ENCODE measurements at places on chromosomes 13 and 19.
A peak's percentile ranks its signal among the peaks of the same experiment; 100 is the strongest.

- DNase-seq = no peak
These were observed 23.5 kb downstream of the RASA3 start for GRCh38 chr13:114108894-114109293.

GRCh38 chr13:71320452-71320851 lies 546.6 kb downstream of the DACH1 start:
- no peak for DNase-seq

GRCh38 chr19:31364963-31365362 lies 15.7 kb upstream of the TSHZ3 start:
- DNase-seq = no peak

- DNase-seq = peak; percentile 24
These were observed 54.3 kb downstream of the GATAD2A start for GRCh38 chr19:19459707-19460251.

- DNase-seq = no peak
These were observed 8.4 kb downstream of the DACH1 start for GRCh38 chr13:71858647-71859046.

DNA sequence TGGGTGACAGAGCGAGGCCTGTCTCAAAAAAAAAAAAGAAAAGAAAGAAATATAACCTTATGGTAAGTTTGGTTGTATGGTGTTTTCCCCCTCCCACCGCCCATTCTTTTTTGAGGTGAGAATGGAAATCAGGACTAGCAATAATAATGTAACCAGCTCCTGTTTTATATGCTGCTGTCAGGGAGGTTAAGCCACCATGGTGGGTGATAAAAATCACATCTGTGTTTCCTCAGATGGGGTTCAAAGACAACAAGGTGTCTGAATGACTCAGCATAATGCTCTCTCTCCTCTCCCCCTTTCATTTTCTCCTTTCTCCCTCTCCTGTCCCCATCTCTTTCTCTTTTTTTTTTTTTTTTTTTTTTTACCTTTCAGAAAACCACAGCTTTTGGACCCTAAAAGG lies 28.3 kb upstream of the GARRE1 start:
- DNase-seq = no peak

DNA sequence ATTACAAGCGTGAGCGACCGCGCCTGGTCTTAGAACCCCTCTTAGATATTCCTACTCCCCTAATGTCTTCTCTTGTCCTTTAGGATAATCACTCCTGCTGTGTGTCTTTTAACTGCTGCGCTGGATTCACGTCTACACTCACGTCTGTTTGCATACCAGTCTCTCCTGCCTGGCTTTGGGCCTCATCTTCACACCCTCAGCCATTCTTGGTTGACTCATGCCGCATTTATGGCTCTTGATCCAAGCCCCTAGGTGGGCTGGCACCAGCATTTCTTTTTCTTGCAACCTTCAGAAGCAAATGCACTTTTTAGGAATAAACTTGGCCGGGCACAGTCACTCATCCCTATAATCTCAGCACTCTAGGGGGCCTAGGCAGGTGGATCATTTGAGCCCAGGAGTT lies 22.7 kb downstream of the MYO9B start:
- DNase-seq = no peak

DNA sequence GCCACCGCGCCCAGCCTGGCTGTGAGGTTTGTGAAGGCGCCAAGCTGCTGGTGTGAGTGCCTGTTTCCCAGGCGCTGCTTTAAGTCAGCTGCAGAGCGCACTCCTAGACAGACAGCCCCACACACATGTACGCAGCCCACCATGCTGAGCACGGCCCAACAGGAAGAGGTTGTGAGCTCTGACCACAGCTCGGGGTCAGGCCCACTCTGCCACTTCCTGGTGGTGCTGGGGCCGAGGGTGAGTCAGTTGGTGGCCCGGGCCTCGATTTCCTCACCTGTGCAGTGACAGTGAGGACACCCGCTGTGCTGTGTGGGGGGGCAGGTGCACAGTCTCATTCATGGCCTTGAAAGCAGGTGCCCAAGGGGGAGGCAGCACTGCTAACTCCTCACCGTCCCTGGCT lies 106.7 kb downstream of the KDM4B start:
- DNase-seq = no peak

DNA sequence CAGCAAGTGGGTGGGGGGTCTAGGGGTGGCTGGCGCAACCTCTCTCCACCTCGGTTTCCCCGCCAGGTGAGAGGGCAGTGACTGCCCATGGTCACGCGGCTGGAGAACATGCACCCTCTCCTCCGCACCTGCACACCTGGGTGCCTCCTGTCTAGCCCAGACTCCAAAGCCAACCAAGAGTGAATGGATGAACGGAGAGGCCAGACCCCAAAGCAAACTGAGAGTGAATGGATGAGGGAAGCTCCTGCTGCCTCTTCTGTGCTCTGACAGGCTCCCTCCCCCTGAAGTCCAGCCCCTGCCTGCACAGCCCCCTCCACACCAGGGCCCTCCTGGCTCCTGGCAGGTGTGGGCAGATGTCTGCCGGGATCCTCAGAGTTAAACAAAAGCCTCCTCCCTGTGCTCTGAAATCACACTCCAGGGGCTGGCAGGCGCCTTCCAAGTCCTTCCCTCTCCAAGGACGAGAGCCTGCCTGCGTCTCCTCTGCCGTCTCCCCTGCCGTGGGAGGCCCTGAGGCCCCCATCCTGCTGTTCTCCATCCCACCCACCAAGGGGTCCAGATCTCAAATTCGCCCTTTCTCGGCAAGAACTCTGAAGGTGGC lies 2.2 kb downstream of the SBNO2 start:
- no peak for DNase-seq

DNA sequence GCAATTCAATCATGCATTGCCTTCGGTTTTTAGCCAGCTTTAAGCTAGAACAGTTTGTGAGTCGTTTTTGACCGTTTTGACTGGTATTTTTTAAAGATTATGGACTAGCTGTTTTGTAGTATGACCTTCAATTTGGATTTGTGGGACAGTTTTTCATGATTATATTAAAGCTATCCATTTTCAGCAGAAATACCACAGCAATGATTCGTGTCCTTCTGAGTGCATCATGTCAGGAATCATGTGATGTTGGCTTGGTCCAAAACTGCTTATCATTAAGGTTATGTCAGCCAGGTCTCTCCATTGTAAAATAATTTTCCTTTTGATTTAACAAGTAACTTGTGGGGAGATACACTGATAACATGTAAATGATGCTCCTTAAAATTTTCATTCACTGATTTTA lies 229.0 kb downstream of the POSTN start:
- no peak for DNase-seq

DNA sequence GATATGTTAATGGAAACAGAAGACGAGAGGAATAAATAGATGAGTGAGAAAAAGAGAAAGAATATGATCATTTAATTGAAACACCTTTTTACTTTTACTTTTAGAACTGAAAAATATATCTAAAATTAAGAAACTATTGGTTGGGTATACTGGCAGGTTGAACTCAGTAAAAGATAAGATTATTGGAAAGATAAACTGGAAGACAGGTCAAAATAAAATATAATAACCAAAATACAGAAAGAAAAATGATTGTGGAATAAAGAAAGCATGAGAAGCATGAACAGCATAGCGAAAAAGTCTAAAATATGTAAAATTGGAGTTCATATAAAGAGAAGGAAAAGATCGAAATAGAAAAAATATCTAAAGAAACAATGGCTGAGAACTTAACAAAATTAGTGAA lies 242.2 kb upstream of the MIR17HG start:
- no peak for DNase-seq

GRCh38 chr19:45668342-45668871 lies 386 bp downstream of the GIPR start:
- no peak for DNase-seq

DNA sequence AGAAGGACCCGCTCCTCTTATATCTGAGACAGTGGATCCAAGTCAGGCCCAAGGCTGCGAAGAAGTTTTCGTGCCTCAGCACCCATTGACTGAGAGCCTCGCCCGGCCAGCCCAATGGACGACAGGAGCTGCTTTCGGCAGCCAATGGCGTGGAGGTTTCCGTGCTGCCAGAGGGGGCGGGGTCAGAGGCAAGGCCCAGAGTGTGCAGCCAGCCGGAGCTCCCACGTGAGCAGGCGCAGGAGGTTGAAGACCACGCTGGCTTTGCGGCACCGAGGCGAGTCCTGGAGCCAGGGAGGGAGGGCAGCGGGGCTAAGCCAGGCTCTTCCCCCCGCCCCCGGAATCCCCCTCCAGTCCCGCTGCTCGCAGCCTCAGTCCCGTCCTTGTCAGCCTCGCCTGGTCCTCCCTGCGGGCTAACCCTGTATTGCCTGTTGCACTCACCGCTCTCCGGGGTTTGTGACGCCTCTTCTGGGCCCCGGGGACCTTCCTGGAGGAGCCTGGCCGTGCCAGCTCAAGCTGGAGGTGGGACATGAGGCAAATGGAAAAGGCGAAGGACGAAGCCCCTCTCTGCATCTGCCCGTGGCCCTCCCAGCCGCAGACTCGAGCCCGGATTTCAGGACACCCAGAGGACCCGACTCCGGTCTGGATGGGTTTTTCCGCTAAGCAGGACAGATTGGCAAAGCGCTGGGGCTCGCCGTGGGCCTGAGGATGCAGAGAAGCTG lies 1.5 kb downstream of the IFNL4 start:
- no peak for DNase-seq

DNA sequence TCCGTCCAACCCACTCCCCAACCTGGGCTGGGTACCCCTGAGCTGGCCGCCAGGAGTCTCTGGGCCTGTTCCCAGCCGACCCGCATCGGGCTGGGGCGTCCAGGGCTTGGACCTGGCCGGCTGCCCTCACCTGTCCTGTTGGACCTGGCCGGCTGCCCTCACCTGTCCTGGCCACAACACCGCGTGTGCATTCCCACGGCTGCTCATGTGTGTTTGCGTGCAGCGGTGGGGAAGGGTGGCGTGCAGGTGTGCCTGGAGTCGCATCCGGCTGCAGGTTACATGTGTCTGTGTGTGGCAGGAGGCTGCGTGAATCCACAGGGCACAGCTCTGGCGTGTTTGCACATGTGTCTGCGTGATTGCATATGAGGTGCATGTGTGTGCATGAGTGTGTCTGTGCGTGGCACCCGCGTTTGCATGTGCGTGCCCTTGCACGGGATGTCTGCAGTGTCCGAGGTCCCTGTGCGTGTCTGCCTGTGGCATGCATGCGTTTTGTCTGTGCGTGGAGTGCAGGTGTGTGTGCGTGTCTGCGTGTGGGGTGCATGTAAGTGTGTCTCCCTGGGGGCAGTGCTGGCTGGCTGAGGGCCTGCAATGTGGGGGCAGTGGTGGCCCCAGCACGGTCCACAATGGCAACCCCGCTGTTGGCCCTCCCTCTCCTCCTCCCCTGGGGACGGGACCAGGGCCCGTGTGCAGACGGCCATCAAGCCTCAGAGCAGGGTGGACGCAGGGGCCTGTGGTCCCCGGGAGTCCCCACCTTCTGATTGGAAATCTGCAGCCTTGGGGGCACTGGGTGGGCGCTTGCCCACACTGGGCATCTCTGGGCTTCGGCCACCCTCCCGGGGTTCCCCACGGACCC lies 3.4 kb downstream of the EFNA2 start:
- DNase-seq = no peak

DNA sequence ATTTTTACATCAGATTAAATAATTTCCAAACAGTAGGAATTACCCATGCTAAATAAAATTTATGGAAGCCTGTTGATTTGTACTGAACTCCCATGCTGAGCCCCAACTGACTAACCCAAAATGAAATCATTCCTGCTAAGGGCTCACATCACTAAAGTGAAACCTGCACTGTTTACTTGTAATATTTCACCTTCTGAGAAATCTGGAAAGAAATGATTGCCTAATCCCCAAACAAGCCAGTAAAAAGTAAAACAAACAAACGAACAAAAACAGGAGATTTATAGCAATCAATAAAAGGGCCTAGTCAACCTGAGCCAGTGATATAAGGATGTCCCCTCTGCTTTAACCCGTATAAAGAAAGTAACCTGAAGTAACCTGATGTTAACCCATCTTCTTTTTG lies 1599.8 kb downstream of the OLFM4 start:
- no peak for DNase-seq

- no peak for DNase-seq
These were observed 98.2 kb upstream of the C1QTNF9B start for GRCh38 chr13:23995283-23996073.

All from SHP77 treated with DMSO at 0.1 percent for 48 hours (cell line).